ENCODE measurements at places on chromosomes 2 and 18. TPM values are rescaled to one million over a fixed set of nuclear protein-coding genes. Genes with fewer than 3 reads are reported as not detected.

The IL1A gene
- total RNA-seq = 269 TPM

The C1GALT1C1L gene
- 0.61 TPM for total RNA-seq

The DSG1 gene
- total RNA-seq = 0.17 TPM

The NPPC gene
- not detected for total RNA-seq

The FARP2 gene
- total RNA-seq = 40.2 TPM

The SLC11A1 gene
- total RNA-seq = 0.32 TPM

The DNAH7 gene
- total RNA-seq = 0.56 TPM

The PLGLB2 gene
- 3.0 TPM for total RNA-seq

The POTEE gene
- 0.33 TPM for total RNA-seq

The SPATA3 gene
- not detected for total RNA-seq

The GAL3ST2 gene
- not detected for total RNA-seq

The PLCD4 gene
- 1.4 TPM for total RNA-seq

The XIRP2 gene
- not detected for total RNA-seq

The DYNAP gene
- total RNA-seq = not detected

The PAX8 gene
- total RNA-seq = 3.3 TPM

The CRYGC gene
- 0.52 TPM for total RNA-seq

The AQP12A gene
- not detected for total RNA-seq

The POTEJ gene
- not detected for total RNA-seq

The IL36RN gene
- total RNA-seq = 0.67 TPM

The CCDC141 gene
- total RNA-seq = not detected

The C1QL2 gene
- total RNA-seq = not detected

The TMBIM1 gene
- 260 TPM for total RNA-seq

The PLEK gene
- 0.09 TPM for total RNA-seq

The TMEM163 gene
- total RNA-seq = not detected

The TXNDC2 gene
- total RNA-seq = not detected

The GPC1 gene
- 257 TPM for total RNA-seq

The CABYR gene
- 9.0 TPM for total RNA-seq

The TMEM178A gene
- 1.5 TPM for total RNA-seq

The TACR1 gene
- total RNA-seq = not detected

The ACTR3 gene
- 261 TPM for total RNA-seq

The LOXHD1 gene
- not detected for total RNA-seq

The LYPD6B gene
- 3.0 TPM for total RNA-seq

The ADCYAP1 gene
- total RNA-seq = not detected
